ENCODE measurements at places on chromosomes 5 and 9. TPM values are rescaled to one million over a fixed set of nuclear protein-coding genes. Genes with fewer than 3 reads are reported as not detected.

Gene BARHL1
- polyA plus RNA-seq, result not detected

- H3K36me3 ChIP-seq, result no peaks in the 10 kb centered on the region
- no peak overlapping the region for H3K4me3 ChIP-seq
- no peak overlapping the region for H3K27ac ChIP-seq
- H3K4me1 ChIP-seq, result no peaks in the 10 kb centered on the region
- DNase-seq, result no peak
- H3K27me3 ChIP-seq, result no peaks in the 10 kb centered on the region
Observed at GRCh38 chr5:86175224-86175623, 442.5 kb upstream of the COX7C start.

DNA sequence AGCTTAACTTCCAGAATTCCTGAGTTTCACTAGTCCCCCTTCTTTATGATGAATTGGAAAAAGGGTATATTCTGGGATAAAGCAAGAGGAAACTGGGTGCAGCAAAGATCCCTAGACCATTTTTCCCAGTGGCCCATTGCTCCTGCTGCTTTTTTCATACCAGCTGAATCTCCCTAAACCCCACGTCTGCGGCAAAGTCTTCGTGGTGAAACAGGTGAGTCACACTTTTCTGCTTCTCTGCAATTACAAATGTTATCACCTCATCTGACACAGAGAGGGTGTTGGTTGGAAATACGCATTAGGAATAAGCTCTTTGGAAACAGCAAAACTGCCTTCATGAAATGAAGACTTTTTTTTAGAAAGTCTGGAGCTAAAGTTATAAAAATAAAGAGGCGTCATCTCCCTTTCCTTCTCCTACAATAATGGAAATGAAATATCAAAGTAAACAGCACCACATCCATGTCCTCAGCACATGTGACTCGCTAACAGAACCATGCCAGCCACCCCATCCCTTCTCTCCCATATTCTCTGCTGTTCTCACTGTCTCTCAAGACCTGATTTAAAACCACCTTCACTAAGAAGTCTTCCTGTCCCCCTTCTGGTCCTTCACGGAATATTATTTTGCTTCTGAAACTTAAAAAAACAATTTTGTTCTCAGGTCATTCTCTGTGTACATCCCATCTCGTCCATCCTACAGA, 39.5 kb upstream of the GLRX start:
- no peak for DNase-seq
- peak overlapping the region; percentile 76 for H3K27ac ChIP-seq
- no peaks in the 10 kb centered on the region for H3K27me3 ChIP-seq
- no peak overlapping the region for H3K4me3 ChIP-seq
- no peaks in the 10 kb centered on the region for H3K36me3 ChIP-seq

- H3K27me3 ChIP-seq, result no peaks in the 10 kb centered on the region
- DNase-seq, result no peak
- no peak overlapping the region for H3K4me3 ChIP-seq
- no peak overlapping the region for H3K27ac ChIP-seq
- no peaks in the 10 kb centered on the region for H3K36me3 ChIP-seq
- no peaks in the 10 kb centered on the region for H3K4me1 ChIP-seq
Observed at GRCh38 chr9:8614926-8615440, 815.4 kb upstream of the DMAC1 start.

- H3K27ac ChIP-seq, result no peak overlapping the region
- H3K4me3 ChIP-seq, result no peak overlapping the region
- H3K27me3 ChIP-seq, result no peaks in the 10 kb centered on the region
Observed at GRCh38 chr5:57117596-57117995, 56.3 kb upstream of the GPBP1 start.

DNA sequence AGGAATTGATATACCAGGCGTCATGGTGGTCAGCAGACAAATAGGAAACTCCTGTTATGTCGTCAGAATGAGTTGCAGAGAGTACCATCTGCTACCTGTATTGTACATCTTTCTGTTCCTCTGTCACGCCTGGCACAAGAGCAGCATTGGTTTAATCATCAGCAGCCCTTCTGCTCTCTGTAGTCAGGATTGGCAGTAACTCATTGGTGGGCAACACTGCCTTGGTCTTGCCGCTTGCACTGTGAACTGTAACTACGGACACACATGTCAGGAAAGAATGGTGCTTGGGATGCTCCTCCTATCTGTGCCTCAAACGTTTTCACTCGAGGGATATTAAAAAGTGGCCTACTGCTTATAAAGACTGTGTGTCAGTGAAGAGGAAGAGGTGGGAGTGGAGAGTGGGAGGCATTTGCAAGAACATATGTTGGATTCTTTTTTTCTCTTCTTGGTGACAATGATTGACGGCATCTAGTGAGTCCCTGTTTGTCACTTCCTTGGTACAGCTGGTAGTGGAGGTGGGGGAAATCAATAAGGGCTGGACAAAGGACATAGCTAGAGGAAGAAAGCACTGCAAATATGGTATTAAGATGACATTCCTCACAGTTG, 76.6 kb downstream of the F2RL2 start:
- DNase-seq, result no peak
- H3K27me3 ChIP-seq, result no peaks in the 10 kb centered on the region
- peaks cover 11% of the 10 kb centered on the region for H3K4me1 ChIP-seq
- no peak overlapping the region for H3K4me3 ChIP-seq
